ENCODE measurements at places on chromosomes 16 and 17.

GRCh38 chr17:61479493-61480413 lies 27.5 kb downstream of the TBX4 start:
- no peak for DNase-seq

DNA sequence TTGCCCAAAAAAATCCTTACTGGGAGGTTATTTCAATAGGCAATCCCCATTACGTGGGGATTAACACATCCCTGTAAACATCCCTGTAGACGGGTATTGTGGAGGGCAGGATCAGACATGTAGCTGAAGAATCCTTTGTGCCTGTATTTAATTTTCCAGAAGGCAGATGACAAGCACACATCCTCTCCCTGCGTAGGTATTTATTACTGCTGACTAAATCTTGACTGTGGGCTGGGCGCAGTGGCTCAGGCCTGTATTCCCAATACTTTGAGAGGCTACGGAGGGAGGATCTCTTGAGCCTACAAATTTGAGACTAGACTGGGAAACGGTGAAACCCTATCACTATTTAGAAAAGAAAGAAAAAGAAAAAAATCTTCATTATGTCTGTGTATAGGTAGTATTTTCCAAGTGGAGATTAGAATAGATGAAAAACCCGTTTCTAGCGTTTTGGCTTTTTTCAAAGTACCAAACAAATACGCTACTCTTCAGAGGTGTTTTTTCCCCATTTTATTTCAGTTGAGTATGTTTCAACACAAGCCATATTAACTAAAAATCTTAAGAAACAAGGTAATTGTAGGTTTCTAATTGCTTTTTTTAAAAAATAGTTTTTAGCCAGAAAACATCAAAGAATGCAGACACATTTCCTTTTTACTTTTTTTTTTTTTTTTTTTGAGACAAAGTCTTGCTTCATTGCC lies 1.5 kb upstream of the MARF1 start:
- DNase-seq: no peak

DNA sequence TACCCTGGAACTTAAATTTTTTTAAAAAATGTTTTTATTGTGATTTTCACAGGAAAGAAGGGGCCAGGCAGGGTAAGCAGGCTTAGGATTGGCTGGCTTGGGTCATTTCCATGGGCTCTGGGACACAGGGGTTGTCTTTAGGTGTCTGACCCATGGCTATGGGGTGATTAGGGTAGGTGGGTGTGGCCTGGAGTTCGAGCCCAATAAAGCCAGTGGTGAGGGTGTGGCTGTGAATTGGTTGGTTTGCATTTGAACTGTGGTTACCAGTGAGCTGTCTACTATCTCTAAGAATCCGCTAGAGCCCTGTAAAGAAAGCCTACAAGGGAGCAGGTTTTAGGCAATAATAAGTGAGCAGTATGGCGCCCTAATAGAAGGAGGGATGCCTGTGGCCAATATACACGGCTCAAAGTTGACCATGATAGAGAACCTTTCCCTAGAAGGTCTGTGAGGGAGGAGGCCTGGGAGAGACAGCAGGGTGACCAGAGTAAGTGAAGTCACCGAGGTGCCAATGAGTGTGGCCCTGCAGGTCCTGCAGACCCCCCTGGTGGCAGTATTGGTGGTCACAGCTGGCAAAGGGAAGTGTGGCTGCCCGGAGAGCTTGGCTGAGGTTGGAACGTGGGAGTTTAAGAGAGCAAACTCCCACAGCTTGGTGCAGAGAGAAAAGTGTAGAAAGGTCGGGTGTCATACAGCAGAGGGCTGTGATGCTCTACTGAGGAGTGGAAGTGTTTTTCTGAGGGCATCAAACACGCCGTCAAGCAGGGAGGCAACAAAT lies 454.0 kb downstream of the WWOX start:
- no peak for DNase-seq

- no peak for DNase-seq
Measured at GRCh38 chr16:69438465-69438864, 14.0 kb downstream of the CYB5B start.

- no peak for DNase-seq
Measured at GRCh38 chr17:63274146-63274545, 172.0 kb downstream of the CYB561 start.

- DNase-seq: no peak
Measured at GRCh38 chr16:72646615-72647014, 401.3 kb downstream of the ZFHX3 start.

DNA sequence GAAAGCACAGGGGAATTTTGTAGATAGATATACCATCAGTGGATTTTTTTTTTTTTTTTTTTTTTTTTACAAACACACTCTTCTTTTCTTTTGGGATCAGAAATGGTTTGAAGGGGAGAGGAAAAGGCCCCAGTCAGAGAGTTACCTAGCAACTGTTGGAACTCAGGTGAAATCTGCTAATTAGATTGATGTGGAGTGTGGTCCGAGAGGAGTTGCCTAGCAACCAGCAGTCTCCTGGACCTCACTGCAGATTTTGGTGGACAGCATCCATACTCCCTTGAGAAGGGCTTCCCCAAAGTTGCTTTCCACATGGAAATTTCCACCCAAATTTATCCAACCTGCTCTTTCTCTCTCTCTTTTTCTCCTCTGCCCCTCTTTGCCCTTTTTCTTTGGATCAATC lies 165.4 kb downstream of the UTP18 start:
- no peak for DNase-seq

- DNase-seq: no peak
Measured at GRCh38 chr16:14289692-14290340, 218.7 kb downstream of the MRTFB start.

- no peak for DNase-seq
Measured at GRCh38 chr16:88527186-88527936, 42.8 kb upstream of the ZC3H18 start.

- DNase-seq: no peak
Measured at GRCh38 chr17:54770836-54771235, 129.8 kb upstream of the TOM1L1 start.

- no peak for DNase-seq
Measured at GRCh38 chr16:30000735-30001631, 4.9 kb downstream of the INO80E start.

DNA sequence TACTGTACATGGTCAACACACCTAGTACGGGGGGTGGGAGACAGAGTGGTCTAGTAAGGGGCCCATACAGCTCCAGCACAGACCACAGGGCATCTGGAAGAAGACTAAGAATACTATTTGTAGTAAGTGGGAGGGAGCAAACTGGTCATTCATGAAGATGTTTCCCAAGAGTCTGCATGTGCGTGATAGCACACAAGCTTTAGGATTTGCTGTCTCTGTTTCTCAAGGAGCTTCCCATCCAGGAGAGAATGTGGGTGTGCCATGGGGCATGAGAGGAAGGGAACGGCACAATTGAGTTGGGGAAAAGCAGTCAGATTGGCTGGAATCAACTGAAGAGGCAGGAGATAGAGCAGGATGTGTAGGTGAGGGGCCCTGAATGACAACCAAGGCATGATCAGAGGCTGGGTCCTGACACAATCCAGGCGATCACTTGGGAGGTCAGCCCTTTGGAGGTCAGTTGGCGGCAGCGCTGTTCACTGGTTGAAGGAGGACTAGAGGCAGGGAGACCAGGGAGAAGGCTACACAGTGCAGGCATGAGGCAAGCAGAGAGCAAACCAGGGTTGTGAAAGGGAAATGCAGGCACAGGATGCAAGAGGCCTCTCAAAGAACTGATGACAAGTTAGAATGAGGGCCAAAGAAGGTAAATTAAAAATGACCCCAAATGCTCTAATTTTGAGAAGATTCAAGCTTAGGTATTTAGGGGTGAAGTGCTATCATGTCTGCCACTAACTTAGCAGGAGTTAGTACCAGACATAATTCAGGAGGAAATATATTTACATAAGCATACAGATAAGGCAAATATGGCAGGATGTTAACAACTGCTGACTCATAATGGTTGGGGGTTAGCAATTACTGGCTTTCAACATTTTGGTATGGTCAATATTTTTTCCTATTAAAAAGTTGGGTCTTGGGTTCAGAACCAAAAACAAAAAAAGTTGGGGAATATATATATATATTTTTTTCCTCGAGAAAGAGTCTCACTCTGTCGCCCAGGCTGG lies 10.3 kb downstream of the UBE2O start:
- DNase-seq: no peak

DNA sequence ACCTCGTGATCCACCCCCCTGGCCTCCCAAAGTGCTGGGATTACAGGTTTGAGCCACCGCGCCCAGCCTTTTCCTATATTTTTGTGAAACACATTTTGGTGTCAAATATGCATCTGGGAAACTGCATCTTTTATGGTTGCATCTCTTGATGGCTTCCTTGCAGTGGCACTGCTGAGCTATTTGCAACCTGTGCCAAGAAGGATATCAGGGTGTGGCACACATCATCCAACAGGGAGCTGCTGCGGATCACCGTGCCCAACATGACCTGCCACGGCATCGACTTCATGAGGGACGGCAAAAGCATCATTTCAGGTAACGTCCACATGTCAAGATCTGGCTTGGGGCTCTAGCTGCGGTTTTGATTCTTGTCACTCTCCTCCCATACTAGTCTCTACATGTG lies 16.8 kb upstream of the USP43 start:
- no peak for DNase-seq

GRCh38 chr17:58005031-58005727 lies 1.9 kb downstream of the SRSF1 start:
- no peak for DNase-seq

- peak; percentile 55 for DNase-seq
Measured at GRCh38 chr17:69327060-69327831, at the start of gene ABCA5. TSS of gene ABCA5 (minus strand) at chr17:69327133. CDS start at chr17:69314415, 12,718 bp downstream.

DNA sequence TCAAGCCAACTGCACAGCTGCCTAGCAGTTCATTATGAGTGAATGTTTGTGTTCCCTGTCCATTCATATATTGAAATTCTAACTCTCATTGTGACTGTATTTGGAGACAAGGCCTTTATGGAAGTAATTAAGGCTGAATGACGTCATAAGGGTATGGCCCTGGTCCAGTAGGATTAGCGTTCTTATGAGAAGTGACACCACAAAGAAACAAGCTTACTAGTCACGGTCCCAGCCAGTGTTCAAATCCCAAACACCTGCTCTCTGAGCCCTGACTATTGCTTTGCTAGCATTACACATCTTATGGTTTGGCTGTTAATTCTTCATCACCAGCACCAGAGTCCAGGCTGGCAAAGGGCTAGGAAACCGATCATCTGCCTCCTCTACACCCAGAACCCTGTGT lies 2.2 kb downstream of the ZNF668 start:
- DNase-seq: no peak

All from cortex of kidney (tissue), 1 donor.